ENCODE measurements at places on chromosomes 6 and 20.

DNA sequence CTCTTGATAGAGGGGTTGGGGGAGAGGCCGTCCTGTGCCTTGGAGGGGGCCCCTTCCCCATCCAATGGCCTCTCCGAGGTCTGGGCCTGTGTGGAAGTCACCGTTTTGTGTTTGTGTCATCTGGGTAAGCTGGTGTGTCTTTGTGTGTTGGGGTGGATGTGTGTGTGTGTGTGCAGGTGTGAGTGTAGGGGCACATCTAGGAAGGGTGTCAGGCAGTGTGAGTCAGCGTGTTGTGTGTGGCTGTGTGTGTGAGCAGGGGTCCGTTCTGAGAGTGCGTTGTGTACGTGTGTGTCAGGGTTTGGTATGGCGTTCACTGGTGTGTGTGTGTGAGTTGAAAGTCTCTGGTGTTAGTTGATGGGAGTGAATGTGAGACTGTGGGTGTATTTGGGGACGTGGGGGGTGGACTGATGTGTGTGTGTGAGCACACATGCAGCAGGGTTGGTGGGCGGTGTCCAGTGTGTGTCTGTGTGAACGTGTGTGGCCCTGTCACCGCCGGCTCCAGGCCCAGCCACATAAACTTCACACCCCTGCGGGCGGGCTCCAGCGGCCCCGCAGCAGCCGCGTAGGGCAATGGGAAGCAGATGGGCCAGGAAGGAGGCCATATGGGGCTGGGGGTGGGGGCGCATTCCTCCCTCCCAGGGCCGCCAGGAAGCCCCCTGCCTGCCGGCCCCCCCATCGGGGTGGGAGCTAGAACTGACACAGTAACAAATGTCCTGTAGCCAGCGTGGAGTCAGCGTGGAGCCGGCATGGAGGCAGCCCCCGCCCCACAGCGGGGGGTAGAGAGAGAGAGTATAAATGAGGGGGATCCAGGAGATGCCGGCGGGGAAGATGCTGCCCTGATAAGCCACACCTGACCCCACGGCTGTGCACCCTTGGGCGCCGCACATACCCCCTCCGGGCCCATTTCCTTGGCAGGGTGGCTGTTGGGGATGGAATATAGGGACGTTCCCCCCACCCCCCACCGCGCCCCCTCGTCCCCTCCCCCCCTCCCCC lies 32.1 kb downstream of the SNAI1 start:
- DNase-seq, result no peak

GRCh38 chr20:38825901-38826625 lies 20.6 kb downstream of the PPP1R16B start:
- DNase-seq, result no peak

DNA sequence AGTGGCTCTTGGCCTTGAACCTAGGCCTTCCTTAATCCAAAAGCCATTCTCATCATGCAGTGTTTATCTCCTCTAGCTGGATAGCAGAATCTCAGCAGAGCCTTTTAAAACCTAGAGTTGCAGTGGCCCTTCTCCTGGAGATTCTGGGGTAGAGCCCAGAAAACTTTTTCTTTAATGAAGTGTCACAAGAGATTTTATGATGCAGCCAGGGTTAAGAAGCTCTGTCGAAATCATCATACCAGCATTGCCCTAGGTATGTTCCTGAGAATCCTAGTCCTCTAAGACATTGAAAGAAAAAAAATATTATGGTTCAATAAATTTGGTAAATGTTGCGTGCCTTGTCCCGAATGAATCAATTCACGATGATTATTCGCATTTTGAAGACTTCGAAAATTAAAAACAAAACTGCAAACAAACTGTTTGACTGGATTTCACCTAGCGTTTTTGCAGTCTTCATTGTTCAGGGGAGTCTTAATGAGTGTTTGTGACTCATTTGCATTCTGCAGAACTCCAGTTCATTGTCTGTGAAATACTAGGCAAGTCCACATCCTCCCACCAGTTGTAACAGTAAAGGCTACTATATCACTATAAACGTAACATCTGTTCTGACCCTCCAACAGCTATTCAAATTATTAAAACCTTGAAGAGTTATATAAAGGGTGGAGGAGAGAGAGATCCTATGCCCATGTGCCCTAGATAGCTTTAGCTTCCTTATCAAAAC lies 198.6 kb downstream of the UST start:
- DNase-seq, result no peak

- DNase-seq, result no peak
These were observed 3.7 kb upstream of the MLIP start for GRCh38 chr6:54107470-54108090.

DNA sequence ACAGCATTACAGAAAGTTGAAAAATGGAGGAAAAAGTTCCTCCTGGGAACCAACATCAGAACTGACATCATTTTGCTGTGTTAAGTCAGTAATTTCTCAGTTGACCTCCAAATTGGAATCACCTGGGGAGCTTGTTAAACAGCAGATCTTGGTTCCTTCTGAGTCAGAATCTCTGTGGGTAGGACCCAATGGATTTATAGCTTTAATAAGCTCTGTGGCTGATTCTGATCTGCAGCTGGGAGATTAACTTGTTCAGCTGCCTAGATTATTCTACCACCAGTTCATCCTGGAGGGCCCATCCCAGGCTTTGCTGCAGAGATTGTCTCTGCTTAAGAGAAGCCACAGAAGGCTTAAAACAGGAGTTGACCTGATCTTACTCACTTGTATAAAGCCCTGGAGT lies 90.7 kb upstream of the POPDC3 start:
- DNase-seq, result no peak

DNA sequence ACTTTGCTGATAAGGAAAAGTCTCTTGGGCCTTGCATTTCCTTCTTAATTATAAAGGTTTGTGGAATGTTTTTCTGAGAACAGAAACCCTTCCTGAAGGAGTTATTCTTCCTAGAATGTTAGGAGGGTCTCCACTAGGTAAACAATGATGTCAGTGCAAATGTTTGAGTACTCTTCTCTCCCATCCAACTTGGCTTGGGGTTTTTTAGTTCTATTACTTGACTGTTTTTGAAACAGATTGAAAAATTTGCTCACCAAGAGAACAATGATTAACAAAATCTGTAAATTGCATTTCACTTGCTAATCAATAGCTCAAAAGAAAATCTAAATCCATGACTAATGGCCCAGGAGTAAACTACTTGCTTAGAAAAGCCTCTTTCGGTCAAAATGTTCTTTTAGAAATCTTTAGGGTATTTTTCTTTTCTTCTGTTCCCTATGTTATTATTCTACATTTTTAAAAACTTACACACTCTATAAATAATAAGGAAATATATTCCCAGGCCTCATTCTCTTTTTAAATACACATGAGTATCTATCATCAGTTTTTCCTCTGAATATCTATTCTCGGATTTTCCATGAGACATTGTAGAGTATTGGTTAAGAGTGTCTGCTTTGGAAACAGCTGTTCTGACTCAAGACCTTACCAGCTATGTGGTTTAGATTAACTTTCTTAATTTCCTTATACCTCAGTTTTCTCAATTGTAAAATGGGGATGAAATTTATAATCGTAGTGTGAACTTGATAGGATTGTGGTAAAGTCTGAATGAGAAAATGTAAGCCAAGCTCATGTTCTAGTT lies 234.2 kb upstream of the CITED2 start:
- DNase-seq, result no peak

Measured in activated CD8-positive, alpha-beta T cell treated with anti-CD3 and anti-CD28 coated beads, Interleukin-2, amount 10 ng/mL, durations not matched to agents 7 days and 5 days (primary cell).